ENCODE measurements at places on chromosomes 2 and 18. TPM values are rescaled to one million over a fixed set of nuclear protein-coding genes. Genes with fewer than 3 reads are reported as not detected.

Gene CBLN2
- not detected for total RNA-seq

Gene CMPK2
- 0.50 TPM for total RNA-seq

Gene SNED1
- 3.7 TPM for total RNA-seq

Gene SIX3
- total RNA-seq, result not detected

Gene SS18
- total RNA-seq, result 89.4 TPM

Gene ATL2
- total RNA-seq, result 62.7 TPM

Gene SEPTIN10
- 133 TPM for total RNA-seq

Gene NYAP2
- total RNA-seq, result not detected

Gene ACADL
- total RNA-seq, result not detected

Gene PROKR1
- not detected for total RNA-seq

Gene LTBP1
- 20.4 TPM for total RNA-seq

Gene ATP6V1B1
- not detected for total RNA-seq

Gene RSAD2
- total RNA-seq, result 0.21 TPM

Gene KIAA2012
- under 0.01 TPM for total RNA-seq

Gene ACOXL
- 0.53 TPM for total RNA-seq

Gene SGPP2
- 5.3 TPM for total RNA-seq

Gene IL36A
- total RNA-seq, result not detected

Gene CXCR4
- total RNA-seq, result not detected

Gene EEF1B2
- 390 TPM for total RNA-seq

Gene RUFY4
- total RNA-seq, result not detected

Gene GPR35
- 0.17 TPM for total RNA-seq

Gene ANKRD30B
- total RNA-seq, result not detected

Gene COL4A4
- not detected for total RNA-seq

Gene CAPN14
- 0.21 TPM for total RNA-seq

Gene STON1
- 0.47 TPM for total RNA-seq

Gene MBD2
- total RNA-seq, result 165 TPM

Gene CTLA4
- total RNA-seq, result not detected

Gene GCG
- not detected for total RNA-seq

Gene TCF4
- 11.9 TPM for total RNA-seq

Gene SYT4
- total RNA-seq, result not detected

Gene TDRD15
- total RNA-seq, result not detected

Gene WNT6
- total RNA-seq, result not detected

Gene IL36G
- 0.27 TPM for total RNA-seq

Gene MDH1B
- total RNA-seq, result 1.8 TPM

Gene AQP12B
- not detected for total RNA-seq

Gene HOXD9
- not detected for total RNA-seq

Gene CCL20
- 0.88 TPM for total RNA-seq

Gene POTEE
- total RNA-seq, result 0.33 TPM

Gene GPR45
- total RNA-seq, result not detected

Gene SLC4A5
- 1.5 TPM for total RNA-seq

Gene HOXD11
- not detected for total RNA-seq

Gene IL1R2
- 1.0 TPM for total RNA-seq

Gene NEB
- total RNA-seq, result 0.14 TPM

Gene OTOF
- total RNA-seq, result not detected

Gene PAIP2B
- total RNA-seq, result 2.0 TPM

Gene SCYGR4
- total RNA-seq, result not detected

Gene FHOD3
- 21.0 TPM for total RNA-seq

Gene ST6GAL2
- 1.8 TPM for total RNA-seq

Gene SERPINB10
- not detected for total RNA-seq

Gene OTOS
- total RNA-seq, result not detected

Gene ENOSF1
- 24.5 TPM for total RNA-seq

Gene ALPI
- total RNA-seq, result not detected

Gene ALLC
- not detected for total RNA-seq

Gene EIF5B
- total RNA-seq, result 50.6 TPM

Gene TACR1
- total RNA-seq, result not detected

Gene HSBP1L1
- 14.2 TPM for total RNA-seq

Gene SERPINE2
- total RNA-seq, result 490 TPM

Gene LOXHD1
- not detected for total RNA-seq

Data from mammary epithelial cell (primary cell).